ENCODE measurements at places on chromosomes 1 and 21.

- DNase-seq: no peak
These were observed 8.6 kb downstream of the ZNF496 start for GRCh38 chr1:247322849-247323586.

DNA sequence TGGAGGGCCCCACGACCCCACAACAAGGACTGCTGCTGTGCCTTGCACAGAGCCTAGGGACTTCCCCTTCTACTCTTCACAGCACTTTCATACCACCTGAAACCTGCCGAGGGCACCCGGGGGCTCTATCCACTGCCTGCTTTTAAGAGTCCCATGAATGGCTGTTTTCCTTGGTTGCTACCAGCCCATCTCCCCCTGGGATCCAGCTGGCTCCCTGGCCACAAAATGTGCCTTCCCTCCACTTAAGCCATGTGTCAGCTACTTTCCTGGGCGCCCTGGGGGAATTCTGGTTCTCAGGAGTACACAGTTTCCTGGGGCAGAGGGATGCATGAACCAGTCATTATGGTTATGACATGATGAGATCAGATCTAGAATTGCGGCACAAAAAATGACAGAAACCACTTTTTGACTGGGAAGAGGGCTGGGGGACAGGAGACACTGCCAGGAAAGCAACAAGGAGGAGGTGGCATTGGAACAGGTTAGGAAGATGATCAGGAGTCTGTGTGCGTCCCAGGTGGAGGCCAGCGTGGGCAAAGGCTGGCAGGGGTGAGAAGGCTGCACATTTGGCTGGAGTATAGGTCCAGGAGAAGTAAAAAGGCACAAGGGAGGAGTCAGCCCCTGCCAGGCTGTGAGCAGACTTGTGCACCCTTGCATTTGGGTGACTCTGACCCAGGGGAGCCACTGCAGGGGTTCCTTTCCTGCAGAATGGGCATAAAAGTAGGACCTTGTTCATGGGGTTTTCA, 3.2 kb upstream of the TNFRSF8 start:
- no peak for DNase-seq

- no peak for DNase-seq
These were observed 63.1 kb downstream of the PLPPR4 start for GRCh38 chr1:99327357-99327756.

- DNase-seq: no peak
These were observed 146.8 kb downstream of the NPHP4 start for GRCh38 chr1:5845376-5845775.

DNA sequence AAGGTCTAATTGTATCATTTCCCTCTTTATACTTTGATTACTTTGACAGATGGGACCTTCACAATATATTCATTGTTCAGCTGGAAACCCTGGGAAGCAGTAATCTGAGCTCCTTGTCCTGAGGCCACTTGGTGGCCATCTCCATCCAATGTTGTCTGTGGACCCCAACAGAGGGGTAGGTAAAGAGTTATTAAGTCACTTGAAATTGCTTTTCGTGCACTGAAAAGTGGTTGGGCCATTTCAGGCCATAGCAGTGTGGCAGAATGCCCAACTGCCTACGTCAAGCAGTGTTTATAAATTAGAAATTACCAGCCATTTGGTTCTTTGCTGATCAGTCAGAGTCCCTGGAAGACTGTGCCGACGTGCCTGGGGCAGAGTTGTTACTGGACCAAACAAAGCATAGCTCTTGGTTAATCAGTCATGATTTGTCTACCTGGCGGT, 308.3 kb upstream of the USP25 start:
- no peak for DNase-seq

DNA sequence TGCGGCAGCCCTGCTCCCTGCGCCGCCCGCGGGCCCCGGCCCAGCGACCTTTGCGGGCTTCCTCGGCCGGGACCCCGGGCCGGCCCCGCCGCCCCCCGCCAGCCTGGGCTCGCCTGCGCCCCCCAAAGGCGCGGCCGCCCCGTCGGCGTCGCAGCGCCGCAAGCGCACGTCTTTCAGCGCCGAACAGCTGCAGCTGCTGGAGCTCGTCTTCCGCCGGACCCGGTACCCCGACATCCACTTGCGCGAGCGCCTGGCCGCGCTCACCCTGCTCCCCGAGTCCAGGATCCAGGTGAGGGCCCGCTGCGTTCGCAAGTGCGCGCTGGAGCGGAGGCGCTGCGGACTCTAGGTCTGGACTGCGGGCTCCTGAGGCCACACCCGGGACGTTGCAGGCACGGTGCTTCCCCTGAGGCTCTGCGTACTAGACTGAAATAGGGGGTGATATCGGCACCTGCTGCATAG, 351 bp downstream of the MIXL1 start:
- no peak for DNase-seq

- no peak for DNase-seq
These were observed 29.3 kb downstream of the CAMK1G start for GRCh38 chr1:209612646-209613399.

GRCh38 chr21:35257413-35257812, 208.3 kb upstream of the RUNX1 start:
- DNase-seq: no peak

DNA sequence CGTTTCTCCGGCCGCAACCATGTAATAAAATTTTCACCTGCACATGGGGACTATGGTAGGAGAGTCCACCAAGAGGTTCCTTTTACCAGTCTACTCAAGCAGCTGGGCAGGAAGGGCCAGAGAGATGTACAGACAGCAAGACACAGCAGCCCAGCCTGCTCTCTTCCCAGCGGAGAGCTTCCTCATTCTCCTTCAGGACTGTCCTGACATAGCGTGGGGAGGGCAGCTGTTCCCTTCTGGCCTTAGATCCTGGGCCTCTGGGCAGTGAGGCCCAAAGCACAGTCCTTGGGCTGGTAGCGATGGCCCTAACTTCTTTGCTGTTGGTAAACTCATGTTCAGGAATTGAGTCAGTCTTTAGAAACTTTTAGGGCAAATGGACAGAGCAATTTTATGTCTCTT, 89.1 kb downstream of the BCAR3 start:
- no peak for DNase-seq

DNA sequence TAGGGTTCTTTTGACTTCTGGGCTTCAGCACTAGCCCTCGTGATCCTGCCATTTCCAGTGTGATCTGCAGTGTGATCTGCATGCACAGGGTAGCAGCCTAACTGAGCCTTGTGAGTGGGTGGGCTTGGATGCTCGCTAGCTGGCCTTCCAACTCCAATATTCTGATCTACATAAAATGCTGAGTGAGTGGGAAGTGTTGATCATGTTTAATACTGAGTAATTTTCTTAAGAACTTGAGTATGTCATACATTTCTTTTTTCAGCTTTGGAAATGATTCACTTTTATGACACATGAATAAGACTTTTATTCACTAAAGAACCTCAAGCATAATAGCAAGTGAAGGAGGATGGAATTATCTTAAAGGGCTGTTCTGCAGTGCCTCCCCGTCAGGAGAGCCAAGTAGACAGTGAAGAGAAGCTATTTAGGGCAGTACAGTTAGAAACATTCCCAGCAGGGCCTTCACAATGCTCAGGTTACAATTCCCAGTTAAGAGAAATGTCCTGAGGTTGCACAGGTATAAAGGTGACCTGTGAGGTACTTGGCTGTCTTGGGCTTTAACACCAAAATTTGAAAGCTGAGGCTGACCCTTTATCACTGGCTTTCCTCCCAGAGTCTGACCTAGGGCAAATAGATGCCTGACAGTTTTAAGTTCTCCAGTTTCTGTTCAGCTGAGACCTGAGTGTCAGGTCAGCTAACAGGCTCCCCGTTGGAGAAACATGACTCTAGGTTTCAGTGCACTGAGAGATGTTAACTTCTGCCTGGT, 29.1 kb upstream of the LRRC8C start:
- no peak for DNase-seq

DNA sequence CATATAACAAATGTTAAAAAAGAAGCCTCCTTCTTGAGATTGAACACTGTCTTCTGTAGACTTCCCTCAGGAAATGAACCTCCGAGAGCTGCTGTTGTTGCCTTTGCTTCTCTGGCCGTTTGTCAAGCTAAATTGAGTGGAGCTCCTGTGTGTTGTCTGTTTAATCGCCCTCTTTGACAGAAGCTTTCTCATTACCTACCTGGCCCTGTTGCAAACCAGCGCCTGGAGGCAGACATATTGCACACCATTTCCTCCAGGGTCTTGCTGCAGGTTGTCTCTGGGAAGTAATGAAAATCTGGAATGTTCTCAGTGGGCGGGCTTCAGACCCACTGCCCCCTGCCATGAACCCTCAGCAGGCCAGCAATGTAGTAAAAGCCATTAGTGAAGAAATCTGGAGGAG, 83.3 kb downstream of the GABPA start:
- no peak for DNase-seq

Measured in GOT3 (cell line).